ENCODE measurements at places on chromosomes 7 and 10.

- DNase-seq, result no peak
Observed at GRCh38 chr10:9274206-9274755, 1219.8 kb downstream of the GATA3 start.

DNA sequence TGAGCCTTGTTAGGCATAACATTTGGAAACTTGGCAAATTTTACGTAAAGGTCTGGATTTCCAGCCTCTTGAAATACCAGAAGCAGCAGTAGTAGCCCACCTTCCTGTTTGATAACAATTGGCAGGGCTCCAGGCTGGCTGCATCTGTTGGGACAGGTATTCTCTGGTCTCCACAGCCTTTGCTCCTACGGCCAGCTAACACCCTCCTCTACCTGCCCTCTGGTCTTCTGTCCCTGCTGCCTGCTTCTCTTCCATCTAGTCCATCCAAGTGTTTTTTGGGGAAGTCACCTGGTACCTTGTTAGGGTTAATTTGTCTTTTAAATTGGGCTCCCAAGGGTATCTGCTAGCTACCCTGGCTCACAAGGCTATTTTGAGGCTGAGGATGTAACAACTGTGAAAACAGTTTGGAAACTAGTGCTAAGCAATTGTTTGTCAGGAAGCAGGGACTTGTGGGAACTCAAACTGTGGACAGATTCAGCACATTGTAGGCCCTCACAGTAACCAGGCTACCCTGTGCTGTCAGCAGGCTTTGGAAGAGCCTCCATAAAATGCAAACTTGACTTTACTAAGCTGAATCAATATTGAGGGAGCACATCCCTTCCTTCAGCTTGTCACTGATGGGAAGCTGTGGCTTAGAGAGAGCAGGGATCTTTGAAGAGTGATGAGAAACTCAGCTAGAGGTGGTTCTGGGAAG, 8.5 kb downstream of the RPS24 start:
- no peak for DNase-seq

- DNase-seq, result no peak
Observed at GRCh38 chr7:90216080-90216674, 4.6 kb downstream of the STEAP2 start.

DNA sequence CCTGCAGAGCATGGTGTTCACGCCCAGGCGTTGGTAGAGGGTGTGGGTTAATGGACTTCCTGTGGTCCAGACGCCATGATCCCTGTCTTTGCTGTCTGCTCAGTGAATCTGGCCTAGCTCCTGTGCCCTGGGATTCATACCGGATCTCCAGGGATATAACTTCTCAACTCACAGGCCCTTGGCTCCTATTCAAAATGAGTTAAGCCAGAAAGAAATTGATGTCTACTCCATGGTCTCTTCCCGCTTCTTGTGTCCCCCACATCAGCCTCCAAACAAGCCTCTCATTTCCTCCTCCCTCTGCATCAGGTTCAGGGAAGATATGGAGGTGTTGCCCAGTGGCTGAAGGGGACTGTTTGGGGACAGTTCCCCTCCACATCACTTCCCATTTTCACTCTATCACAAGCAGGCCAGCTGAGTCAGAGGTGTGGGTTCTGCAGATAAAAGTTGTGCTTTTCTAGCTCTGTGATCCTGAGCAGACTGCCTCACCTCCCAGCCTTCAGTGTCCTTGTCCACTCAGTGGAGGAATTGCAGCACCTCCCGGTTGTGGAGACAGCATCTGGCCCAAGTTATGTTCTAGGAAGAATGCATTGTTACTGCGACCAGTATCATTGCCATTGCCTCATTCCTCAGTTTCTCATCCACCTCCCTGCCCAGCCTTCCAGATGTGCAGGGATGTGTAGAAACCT, 22.5 kb downstream of the AKR1E2 start:
- DNase-seq, result no peak

GRCh38 chr10:54904833-54905232, 103.8 kb upstream of the PCDH15 start:
- DNase-seq, result no peak

DNA sequence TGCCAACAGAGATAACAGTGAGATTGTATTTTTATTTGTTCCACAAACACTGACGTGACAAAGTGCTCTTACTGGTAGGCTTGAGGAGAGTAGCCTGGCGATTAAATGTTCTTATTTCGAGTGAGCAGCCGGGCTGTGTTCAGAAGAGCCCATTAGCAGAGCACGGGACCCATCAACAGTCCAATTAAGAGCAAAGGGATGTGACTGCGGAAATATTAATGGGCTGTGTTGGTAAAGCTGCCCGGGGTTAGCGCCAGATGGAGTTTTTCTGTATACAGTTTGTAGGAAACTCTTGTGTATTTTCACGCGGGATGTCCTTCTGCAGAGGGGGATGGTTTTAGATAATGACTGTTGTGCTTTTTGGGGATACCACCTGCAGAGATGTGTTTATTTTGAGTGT, 104.3 kb downstream of the KIAA1217 start:
- DNase-seq, result no peak

DNA sequence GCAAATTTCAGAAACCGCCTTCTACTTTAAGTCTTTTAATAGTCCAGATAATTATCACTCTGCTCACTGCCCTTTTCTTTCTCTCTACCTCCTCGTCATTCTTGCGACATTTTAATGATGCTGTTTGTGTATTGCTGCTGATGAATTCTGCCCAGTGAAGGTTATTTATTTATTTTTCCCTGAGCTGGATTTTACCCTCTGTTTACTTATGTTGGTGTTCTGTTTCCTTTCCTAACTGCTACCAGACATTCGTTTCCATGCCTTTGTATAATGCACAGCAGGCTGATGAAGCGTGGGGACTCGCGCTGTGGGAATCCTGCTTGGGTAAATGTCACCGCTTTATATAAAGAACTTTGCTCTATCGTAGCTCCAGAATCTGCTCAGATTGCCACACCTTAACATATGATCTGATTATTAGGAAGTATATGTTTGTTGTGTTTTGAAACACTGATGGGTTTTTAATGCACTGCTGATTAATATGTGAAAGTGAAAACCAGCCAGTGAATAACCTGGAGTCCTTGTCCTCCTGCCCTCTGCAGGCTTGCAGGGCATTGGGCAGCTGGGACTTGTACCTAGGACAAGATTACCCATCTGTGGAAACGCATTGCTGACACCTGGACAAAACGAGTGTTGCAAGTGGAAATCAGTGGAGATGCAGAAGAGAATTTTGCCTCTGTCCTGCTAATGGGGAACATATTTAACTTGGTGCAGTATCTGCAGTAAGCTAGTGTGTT, 291.5 kb downstream of the SDK1 start:
- no peak for DNase-seq

DNA sequence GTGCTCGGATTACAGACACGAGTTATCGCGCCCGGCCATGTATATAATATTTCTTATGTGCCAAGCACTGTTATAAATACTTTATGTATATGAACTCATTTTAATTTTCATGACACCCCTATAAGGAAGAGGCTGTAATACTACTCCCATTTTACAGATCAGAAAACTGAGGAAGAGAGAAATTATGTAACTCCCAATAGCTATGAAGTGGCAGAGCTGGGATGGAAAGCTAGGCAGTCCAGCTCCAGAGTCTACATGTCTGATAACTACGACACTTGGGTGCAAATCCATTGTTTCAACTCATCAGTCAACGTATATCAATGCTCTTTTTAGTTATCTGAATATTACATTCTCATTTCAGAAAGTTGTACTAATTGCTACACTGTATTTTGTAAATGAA, 17.0 kb downstream of the PDK4 start:
- DNase-seq, result no peak

- no peak for DNase-seq
Observed at GRCh38 chr10:95287281-95287680, 3.5 kb downstream of the PDLIM1 start.

DNA sequence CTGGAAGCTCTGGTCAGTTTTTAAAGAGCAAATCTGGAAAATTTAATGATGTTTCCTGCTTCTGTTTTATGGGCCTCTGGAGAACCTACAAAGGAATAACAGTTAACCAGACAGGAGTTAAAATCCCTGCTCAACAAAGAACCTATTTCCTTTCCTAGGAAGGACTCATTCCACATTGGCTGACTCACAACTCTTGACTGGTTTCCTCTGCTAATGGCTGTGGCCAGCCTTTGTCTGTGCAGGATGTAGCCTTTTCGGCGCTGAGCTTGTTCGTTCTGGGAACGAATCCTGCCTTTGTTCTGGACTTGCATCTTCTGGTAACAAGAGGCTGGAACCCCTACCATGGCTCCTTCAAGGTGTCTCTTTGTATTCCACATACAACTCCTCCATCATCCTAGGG, 112.8 kb upstream of the PDCD4 start:
- no peak for DNase-seq

GRCh38 chr7:147411096-147411495, 1179.5 kb upstream of the C7orf33 start:
- DNase-seq, result no peak

- no peak for DNase-seq
Observed at GRCh38 chr10:101293007-101293723, 60.8 kb upstream of the BTRC start.

DNA sequence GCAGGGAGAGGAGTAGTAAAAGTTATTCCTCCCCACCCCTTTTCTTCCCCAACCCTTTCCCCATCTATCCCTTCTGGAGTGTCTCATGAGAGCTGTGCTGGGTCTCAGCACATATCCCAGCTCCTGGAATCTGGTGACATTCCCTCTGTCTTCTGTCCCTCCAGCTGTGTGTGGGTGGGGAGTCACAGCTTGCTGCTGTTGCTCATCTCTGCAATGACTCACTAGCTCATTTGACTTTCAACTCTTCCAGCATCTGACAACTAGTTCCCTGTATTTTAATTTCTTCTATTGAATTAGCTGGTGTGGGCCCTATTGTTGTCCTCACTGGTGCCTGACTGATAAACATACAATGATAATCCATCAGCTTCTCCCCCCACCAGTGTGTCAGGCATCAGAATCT, 198.9 kb upstream of the AUTS2 start:
- DNase-seq, result no peak

DNA sequence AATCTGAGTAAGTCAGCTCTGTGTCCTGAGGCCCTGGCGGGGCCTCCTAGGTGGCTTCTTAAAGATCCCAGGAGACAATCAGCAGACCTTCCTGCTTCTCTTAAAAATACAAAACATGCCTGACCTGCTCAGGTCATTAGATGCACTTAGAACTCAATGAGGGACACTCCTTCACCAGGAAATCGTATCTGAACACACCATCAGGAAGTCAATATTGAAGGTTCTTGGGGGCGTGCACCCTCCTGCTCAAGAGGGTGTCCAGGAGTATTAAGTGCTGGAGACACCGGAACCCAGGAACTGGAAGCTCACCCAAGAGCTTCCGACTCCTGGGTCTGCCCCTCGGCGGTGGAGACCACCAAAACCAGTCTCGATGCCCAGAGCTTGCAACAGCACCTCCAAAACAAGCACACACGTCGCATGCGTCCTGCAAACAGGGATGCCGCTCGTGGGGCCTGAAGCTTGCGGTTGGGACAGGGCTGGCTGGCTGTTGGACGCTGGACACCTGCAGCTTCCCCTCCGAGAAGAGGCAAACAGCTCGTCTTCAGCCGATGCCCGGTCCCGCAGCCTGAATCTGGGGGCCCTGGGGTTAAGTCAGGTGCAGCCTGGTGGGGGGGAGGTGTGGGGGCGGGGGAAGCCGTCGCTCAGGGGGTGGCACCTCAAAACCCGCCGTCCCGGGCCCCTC, 803 bp downstream of the RAPGEF5 start:
- DNase-seq, result no peak

- DNase-seq, result peak; percentile 68
Observed at GRCh38 chr10:13865758-13866491, 279.2 kb downstream of the PRPF18 start.

- DNase-seq, result no peak
Observed at GRCh38 chr7:55517191-55517633, 55.1 kb downstream of the VOPP1 start.

DNA sequence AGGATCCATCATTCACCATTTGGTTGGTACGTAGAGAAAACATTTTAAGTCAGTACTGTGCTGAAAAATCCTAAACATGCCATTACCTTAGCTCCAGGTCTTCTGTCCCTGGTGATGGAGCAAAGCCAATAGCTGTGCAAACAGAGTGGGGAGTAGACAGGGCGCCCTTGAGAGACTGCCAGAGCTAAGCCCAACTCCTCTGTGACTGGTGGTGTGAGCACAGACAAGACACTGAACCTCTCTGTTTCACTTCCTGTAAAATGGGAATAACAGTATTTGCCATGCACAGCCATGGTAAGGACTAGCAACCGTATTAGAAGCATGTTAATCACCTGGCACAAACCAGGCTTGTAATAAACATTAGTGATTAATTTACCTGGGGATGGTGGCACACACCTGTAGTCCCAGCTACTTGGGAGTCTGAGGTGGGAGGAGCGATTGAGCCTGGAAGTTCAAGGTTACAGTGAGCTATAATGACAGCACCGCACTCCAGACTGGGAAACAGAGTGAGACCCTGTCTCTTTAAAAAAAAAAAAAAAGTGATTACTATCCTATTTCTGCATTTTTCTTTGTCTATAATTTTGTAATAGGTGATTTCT, 28.7 kb downstream of the LYZL1 start:
- DNase-seq, result no peak

- DNase-seq, result no peak
Observed at GRCh38 chr10:51878695-51879094, 179.3 kb upstream of the CSTF2T start.

All from heart left ventricle (tissue), 16 donors.